ENCODE measurements at places on chromosomes 3 and 15.

DNA sequence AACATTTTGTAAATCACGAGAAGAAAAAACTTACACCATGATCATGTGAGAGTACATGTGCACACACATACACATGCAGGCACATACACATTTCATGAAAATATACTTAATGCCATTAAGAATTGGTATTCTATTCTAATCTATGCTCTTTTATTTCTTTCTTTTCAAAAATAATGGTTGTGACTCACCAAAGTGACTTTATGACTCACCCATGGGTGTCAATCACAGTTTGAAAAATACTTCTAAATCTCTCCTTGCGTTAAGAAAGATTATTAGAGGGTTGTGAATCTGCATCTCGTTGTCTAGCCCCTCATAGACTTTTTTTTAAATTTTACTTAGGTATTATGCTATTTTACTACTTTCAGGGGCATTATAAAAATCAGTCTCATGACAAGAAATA, 254.2 kb downstream of the TUSC7 start:
- no peak for DNase-seq

- DNase-seq = no peak
Observed at GRCh38 chr3:192870822-192871221, 46.8 kb downstream of the MB21D2 start.

DNA sequence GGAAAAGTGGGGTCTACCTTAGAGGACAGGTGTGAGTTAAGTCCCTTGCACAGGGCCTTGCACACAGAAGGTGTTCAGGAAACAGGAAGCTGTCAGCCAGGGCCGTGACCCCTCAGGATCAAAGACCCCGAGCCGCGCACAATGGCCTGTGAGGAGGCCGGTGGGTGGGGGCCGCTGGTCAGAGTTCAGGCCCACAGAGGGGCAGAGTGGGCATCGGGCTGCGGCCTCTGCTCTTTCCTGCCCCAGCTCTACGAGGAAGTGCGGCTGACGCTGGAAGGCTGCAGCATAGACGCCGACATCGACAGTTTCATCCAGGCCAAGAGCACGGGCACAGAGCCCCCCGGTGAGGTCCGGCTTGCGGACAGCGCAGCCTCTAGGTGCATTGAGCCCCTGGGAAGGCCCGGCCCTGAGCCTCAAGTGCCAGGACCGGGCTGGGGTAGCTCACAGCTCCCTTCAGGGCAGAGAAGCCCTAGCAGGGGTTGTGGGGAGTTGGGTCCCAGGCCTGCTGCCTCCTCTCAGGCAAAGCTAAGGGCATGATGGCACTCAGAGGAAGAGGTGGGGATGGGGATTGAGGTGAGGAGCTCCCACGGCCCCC, 37.2 kb downstream of the PSTPIP1 start:
- no peak for DNase-seq

- DNase-seq = no peak
Observed at GRCh38 chr3:7728566-7729519, 772.8 kb upstream of the LMCD1 start.

- DNase-seq = no peak
Observed at GRCh38 chr3:122410639-122411038, 5.2 kb downstream of the WDR5B start.

- DNase-seq = peak; percentile 96
Observed at GRCh38 chr15:69760890-69761568, 308.4 kb downstream of the RPLP1 start.

GRCh38 chr3:29936766-29937165, 655.9 kb downstream of the RBMS3 start:
- DNase-seq = no peak

- no peak for DNase-seq
Observed at GRCh38 chr15:100500226-100500990, 28.3 kb downstream of the CERS3 start.

DNA sequence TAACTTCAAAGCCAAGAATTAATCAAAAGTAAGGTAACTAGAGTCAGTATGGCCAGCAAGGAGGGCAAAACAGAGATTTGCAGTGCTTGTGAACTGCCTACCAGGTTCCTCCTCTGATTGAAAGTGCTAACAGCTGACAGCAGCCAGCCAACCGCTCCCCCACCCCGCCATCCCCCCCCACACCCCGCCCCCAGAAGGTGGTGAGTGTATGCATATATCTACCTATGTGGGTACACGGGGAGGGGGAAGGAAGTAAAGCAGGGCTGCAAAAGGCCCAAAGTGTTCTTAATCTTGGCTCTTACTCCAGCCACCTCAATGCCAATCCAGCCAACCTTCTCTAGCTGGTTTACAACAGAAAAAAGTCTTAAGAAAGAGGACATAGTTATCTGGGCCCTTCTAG, 50.7 kb downstream of the RAF1 start:
- no peak for DNase-seq

GRCh38 chr3:41768363-41768762, 193.5 kb downstream of the ULK4 start:
- DNase-seq = no peak

DNA sequence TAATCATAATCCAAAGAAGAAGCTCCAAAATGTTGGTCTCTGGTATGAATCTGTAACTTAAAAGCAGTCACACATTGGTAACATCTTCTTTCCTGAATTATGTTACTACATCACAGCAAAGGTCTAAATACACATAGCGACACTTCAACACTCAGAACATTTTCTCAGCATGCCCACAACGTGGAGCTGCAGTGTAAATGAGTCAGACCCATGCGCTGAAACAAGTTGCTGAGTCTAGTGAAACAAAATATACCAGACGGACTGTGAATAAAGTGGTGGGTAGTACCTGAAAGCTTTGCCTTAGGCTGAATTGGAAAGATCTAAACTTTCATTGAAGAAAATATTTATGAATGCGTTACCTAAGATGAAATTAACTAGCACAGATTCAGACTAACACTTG, 33.2 kb upstream of the GOLGA8B start:
- DNase-seq = peak; percentile 9

Measured in GM04504 (cell line).